ENCODE measurements at places on chromosomes 2 and 18.
A peak's percentile ranks its signal among the peaks of the same experiment; 100 is the strongest.

DNA sequence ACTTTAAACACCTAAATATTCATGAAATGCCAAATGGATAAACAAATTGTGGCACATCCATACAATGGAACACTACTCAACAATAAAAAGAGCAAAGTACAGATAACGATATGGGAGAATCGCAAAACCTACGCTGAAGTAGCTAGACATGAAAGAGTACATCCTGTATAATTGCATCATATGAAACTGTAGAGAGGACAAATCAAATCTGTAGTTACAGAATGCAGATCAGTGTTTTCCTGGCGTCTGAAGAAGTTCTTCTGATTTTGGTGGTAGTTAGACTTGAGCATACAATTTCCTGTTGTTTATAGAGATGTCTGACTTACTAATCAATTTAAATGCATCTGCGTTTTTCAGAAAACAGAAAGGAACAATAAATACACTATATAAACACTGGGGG, 394.4 kb downstream of the SOCS6 start:
- DNase-seq: no peak

GRCh38 chr2:183359867-183360266, 235.6 kb downstream of the NUP35 start:
- DNase-seq: peak; percentile 3

DNA sequence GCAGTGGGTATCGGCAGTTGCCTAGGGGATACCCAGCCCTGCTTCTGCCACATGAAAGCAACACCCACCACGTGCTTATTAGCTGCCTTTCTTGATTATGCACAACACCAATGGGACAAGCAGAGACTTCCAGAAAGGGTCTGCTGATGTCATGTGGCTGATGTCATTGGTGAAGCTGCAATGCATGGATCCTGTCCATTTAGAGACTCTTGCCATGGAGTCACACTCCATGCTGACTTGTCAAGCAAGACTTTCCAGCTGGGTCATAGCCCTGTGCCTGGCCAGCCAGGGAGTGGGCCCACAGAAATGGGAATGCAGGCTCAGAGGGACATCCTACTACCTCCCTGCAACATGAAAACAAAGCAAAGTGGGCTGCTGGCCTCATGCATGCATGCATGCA, 81.8 kb downstream of the VAPA start:
- no peak for DNase-seq

DNA sequence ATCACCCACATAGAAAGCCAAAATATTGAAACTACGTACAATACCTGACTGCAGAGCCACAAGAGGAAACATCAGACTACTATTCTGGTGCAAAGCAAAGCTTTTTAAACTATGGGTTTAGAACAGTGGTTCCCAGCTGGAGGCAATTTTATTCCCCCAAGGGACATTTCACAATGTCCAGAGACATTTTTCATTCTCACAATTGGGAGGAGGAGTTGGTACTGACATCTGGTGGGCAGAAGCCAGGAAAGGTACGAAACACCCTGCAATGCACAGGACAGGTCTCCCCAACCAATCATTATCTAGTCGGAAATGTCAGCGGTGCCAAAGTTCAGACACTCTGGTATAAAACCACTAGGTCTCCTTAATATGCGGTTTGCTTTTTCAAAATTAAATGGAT, 88.4 kb upstream of the ARL5A start:
- no peak for DNase-seq

- no peak for DNase-seq
Observed at GRCh38 chr2:86283411-86284030, 53.9 kb downstream of the REEP1 start.

GRCh38 chr2:204251158-204251997, 293.9 kb upstream of the PARD3B start:
- DNase-seq: peak; percentile 23

- no peak for DNase-seq
Observed at GRCh38 chr2:187917535-187917934, 363.3 kb upstream of the TFPI start.

Measured in activated CD4-positive, alpha-beta T cell treated with anti-CD3 and anti-CD28 coated beads for 48 hours (primary cell).